ENCODE measurements at places on chromosomes 4 and X.
A peak's percentile ranks its signal among the peaks of the same experiment; 100 is the strongest.

- peak; percentile 82 for DNase-seq
These were observed 48.5 kb downstream of the PRPS1 start for GRCh38 chrX:107676559-107677378.

DNA sequence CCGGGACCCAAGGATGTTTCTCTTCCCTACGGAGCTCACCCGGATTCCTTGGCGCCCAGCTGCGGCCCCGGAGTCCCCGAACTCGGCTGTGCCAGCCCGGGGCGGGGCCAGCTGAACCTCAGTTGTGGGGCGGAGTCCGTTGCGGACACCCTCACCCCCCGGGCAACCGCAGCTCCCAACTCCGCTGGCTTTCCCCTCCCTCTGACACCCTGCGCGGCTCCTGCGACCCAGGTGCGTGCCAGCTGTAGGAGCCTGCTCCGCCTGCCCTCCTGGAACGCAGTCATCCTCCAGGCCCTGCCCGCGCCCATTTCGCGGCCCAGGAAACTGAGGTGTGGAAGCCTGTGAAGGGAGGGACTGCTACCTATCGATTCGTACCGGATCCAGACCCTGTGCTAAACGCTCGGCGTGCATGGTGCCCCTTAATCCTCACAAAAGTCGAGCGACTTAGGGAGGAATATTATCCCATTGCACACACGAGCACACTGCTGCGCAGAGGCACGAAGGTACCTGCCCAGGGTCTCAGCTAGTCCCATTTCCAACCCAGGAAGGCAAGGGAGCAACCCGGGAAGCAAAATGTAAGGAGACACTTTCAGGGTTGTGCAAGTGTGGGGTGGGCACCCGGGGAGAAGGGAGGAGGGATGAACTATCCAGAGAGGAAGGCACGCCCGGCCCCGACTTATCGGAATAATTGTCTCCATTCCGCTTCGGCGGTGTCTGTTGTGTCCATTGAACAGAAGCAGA, 12.3 kb downstream of the MSX1 start:
- DNase-seq, result no peak

- DNase-seq, result no peak
These were observed 189.1 kb upstream of the ADGRL3 start for GRCh38 chr4:61011051-61011450.

DNA sequence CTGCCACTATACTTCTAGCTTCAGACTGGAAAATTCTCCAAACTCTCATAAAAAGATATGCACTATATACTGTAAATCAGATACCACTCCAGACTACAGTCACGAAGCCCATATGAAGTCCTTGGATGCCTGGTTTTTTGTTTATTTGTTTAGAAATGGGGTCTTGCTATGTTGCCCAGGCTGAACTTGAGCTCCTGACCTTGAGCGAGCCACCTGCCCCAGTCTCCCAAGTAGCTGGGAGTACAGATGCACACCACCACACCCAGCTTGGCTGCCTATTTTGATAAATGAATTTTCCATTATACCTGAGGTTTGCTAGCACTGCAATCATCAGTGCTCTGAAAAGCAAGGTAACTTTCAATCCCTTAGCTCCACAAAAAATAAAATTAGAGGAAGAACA, 53.1 kb downstream of the ELF2 start:
- no peak for DNase-seq

DNA sequence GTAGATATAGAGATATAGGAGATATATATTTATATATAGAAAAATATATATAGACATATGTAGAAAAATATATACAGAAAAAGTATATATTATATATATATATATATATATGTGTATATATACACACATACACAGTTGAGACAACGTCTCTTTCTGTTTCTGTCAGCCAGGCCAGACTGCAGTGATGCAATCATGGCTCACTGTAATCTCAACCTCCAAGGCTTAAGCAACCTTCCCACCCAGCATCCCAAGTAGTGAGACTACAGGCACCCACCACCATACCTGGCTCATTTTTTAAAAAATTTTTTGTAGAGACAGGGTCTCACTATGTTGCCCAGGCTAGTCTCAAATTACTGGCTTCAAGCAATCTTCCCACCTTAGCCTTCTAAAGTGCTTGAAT, 426.3 kb downstream of the GPM6A start:
- DNase-seq, result no peak
